ENCODE measurements at places on chromosomes 7 and 10. TPM values are rescaled to one million over a fixed set of nuclear protein-coding genes. Genes with fewer than 3 reads are reported as not detected.

- H3K4me1 ChIP-seq: peaks cover 9% of the 10 kb centered on the region
- DNase-seq: no peak
- H3K27ac ChIP-seq: no peak overlapping the region
Observed at GRCh38 chr10:7984896-7985295, 69.6 kb upstream of the GATA3 start.

DNA sequence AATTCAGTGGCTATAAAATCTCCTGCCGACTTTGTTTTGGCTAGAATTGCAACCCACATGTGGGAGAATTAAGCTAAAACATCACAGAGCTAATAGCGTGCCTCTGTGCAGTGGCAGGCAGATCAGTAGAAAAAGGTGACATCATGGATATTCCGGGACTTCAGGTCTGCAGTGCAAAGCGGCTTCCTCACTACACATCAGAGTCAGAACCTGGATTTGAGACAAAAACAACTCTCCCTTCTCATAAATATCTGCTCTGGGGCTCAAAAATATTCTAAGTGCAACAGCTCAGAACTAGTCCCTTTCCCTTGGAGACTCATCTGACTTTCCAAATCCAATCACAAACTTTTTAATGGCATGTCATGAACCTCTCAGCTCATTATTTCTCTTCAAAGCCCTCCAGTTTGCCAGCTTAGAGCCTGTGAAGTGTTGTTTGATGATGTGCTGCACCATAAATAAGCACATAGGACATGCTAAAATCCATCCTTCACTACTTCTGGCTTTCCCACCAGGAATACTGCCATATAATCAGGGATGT, 337.1 kb downstream of the RNLS start:
- H3K27me3 ChIP-seq: no peaks in the 10 kb centered on the region
- H3K27ac ChIP-seq: no peak overlapping the region

CUBN gene
- total RNA-seq: 19.6 TPM

- no peaks in the 10 kb centered on the region for H3K4me1 ChIP-seq
- no peaks in the 10 kb centered on the region for H3K27me3 ChIP-seq
- H3K27ac ChIP-seq: no peak overlapping the region
- no peak for DNase-seq
- H3K36me3 ChIP-seq: no peaks in the 10 kb centered on the region
Observed at GRCh38 chr7:131765575-131765974, 209.1 kb upstream of the PODXL start.

DNA sequence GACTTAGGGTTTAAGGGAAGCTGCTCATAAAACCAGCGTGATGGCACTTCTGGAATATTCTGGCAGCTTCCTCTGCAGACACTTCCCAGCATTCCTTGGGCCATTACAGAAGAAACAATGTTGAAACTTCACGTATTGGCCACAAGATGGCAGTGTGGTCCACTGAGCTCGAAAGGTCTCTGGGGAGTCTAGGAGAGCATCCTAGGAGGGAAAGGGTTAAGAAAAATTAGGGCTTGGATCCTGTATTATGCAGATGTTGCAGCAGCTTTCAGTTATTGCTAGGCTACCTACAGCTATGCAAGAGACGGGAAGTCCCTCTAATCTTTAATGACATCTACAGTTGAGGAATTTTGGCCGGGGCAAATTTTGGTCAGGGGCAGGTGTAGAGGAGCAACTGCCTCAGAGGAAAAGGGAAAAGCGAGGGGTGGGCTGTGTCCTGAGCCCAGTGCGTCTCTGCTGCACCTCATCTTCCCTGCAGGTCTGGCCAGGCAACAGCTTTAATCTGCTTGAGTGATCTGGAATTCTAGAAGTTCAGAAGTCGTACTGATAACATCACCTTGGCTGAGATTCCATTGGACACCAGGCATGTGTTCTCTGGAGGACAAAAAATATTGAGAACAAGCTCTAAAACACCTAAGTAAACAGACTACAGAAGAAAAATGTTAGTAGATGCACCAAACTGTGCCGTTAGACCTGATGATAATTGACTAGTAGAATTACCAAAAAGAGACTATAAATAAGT, 220.8 kb upstream of the PRSS58 start:
- H3K36me3 ChIP-seq: no peaks in the 10 kb centered on the region
- H3K4me3 ChIP-seq: no peak overlapping the region
- no peaks in the 10 kb centered on the region for H3K4me1 ChIP-seq
- DNase-seq: peak; percentile 27

- no peak overlapping the region for H3K4me3 ChIP-seq
- H3K27me3 ChIP-seq: no peaks in the 10 kb centered on the region
- DNase-seq: no peak
- H3K27ac ChIP-seq: no peak overlapping the region
- H3K4me1 ChIP-seq: peaks cover 4% of the 10 kb centered on the region
Observed at GRCh38 chr10:121914661-121915060, 13.2 kb downstream of the ATE1 start.

CFAP43 gene
- total RNA-seq: 16.9 TPM

GRCh38 chr7:85641331-85641730, 454.5 kb upstream of the SEMA3D start:
- H3K27ac ChIP-seq: no peak overlapping the region
- H3K4me1 ChIP-seq: no peaks in the 10 kb centered on the region
- no peak for DNase-seq
- no peaks in the 10 kb centered on the region for H3K27me3 ChIP-seq
- H3K36me3 ChIP-seq: no peaks in the 10 kb centered on the region
- no peak overlapping the region for H3K4me3 ChIP-seq

DNA sequence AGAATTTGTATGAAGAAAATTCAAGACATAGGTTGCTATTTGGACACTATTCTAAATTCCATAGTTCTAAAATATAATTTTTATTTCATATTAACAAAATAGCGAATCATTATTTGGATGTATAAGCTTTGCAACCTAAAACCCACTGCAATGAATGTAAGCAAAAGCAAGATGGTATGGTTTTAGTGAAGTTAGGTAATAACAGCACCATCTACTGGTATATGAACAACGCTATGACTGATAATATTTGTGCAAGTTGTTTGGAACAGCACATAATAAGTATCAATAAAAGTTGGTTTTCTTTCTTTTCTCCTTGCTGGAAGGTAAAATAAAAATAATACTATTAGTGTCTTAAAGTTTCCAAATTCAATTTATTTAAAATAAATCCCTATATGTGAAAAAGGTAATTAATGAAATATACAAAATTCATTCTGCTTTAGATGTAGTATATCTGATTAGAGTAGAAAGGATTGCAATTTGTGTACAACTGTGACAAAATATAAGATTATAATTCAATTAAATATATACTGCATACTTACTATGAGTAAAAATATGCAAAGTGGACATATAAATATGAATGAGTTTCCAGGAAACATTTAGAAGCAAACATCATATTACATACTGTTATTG, 79.0 kb upstream of the LSM8 start:
- no peak for DNase-seq
- H3K36me3 ChIP-seq: no peaks in the 10 kb centered on the region
- no peaks in the 10 kb centered on the region for H3K27me3 ChIP-seq
- no peak overlapping the region for H3K4me3 ChIP-seq

PPP1R17 gene
- total RNA-seq: not detected

OR2A12 gene
- total RNA-seq: not detected

DNA sequence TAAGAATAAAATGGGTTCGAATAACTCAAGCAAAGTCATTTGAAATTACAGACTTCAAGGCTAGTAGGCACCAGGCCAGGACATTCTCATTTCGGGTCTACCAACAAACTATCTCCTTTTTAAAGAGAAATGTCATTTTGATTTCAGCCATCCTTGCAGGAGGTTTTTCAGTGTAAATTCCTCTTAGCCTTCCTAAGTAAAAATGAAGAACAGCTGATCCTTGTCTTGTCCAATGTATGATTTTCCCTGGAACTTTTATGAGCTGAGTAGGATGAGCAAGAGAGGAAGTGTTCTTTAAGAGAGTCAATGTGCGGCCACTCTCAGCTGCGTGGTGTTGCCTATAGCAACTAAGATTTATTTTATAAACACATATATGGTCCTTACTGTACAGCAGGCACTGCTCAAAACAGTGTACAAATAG, 110.1 kb downstream of the PLCE1 start:
- peaks cover 15% of the 10 kb centered on the region for H3K4me1 ChIP-seq
- H3K27ac ChIP-seq: no peak overlapping the region
- H3K27me3 ChIP-seq: no peaks in the 10 kb centered on the region
- no peaks in the 10 kb centered on the region for H3K36me3 ChIP-seq
- no peak overlapping the region for H3K4me3 ChIP-seq
- no peak for DNase-seq

DNA sequence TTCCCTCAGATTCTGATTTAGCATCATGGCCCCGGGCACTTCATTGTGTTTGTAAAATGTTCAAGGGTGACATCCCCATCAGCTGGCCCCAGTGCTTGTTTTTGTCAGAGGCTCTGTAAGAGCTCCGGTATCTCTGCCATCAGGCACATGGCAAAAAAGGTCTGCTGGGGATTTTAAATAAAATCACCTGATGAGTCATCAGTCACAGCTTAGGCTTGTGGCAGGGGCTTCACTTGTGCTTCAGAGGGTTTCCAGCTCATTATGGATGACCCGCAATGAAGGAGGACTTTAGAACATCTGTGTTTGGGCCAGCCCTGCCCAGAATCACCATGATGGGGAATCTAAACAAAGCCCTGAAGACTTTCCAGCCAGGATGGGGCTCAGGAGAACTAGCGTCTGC, 259.9 kb downstream of the ZEB1 start:
- peaks cover 11% of the 10 kb centered on the region for H3K4me1 ChIP-seq
- DNase-seq: no peak
- H3K27me3 ChIP-seq: no peaks in the 10 kb centered on the region
- no peak overlapping the region for H3K27ac ChIP-seq
- no peaks in the 10 kb centered on the region for H3K36me3 ChIP-seq

DNA sequence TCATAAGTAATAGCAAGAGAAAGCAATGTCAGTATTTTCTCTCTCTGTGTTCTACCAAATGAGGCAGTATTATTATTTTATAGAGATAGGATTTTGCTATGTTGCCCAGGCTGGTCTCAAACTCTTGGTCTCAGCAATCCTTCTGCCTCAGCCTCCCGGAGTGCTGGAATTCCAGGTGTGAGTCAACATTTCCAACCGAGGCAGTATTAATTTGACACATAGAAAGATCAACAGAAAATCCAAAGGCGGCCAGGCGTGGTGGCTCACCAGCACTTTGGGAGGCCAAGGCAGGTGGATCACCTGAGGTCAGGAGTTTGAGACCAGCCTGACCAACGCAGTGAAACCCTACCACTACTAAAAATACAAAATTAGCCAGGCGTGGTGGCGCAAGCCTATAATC, 71.8 kb downstream of the SMURF1 start:
- H3K27ac ChIP-seq: no peak overlapping the region
- DNase-seq: no peak
- no peak overlapping the region for H3K4me3 ChIP-seq
- no peaks in the 10 kb centered on the region for H3K27me3 ChIP-seq

CPA1 gene
- total RNA-seq: not detected

DNA sequence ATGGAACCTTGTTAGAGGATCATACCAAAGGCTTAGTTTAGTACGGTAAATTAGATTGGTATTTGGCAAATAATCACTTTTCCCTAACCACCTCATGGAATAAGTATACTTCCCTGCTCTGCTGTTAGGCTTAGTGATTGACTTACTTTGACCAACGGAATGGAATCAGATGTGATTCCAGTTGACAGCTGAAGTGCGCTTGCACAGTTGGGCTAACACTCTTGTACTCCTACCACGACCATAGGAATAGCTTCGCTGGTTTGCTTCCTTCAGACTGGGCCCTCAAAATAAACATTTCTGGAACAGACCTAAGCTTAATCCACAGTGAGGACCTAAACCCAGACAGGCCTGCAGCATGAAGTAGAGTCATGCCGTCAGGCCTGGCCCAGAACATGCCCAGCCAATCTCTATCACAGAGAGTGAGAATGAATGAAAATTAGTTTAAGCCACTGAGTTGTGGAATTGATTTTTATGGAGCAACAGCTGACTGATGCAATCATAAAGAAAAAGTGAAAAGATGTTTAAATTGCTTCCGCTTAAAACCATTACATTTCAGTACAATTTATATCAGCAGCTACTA, 122.3 kb downstream of the DOCK4 start:
- no peaks in the 10 kb centered on the region for H3K36me3 ChIP-seq
- no peak overlapping the region for H3K27ac ChIP-seq
- no peaks in the 10 kb centered on the region for H3K27me3 ChIP-seq
- no peaks in the 10 kb centered on the region for H3K4me1 ChIP-seq
- DNase-seq: no peak
- no peak overlapping the region for H3K4me3 ChIP-seq

NUTM2E gene
- not detected for total RNA-seq

- DNase-seq: no peak
- no peak overlapping the region for H3K4me3 ChIP-seq
- H3K27me3 ChIP-seq: no peaks in the 10 kb centered on the region
- H3K27ac ChIP-seq: no peak overlapping the region
Observed at GRCh38 chr10:129896860-129897200, 67.2 kb downstream of the EBF3 start.

DNA sequence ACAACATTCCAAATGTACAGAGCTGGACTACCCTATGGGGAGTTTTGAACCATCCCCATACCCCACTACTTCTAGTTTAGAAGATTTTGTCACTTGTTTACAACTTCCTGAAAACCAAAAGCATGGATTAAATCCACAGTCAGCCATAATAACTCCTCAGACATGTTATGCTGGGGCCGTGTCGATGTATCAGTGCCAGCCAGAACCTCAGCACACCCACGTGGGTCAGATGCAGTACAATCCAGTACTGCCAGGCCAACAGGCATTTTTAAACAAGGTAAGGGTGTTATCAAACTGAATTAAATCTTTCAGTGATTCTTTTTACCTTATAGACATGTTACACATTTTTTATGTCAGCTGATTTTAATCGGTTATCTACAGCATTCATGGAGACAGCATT, 41.5 kb downstream of the AHR start:
- no peaks in the 10 kb centered on the region for H3K27me3 ChIP-seq
- H3K4me3 ChIP-seq: no peak overlapping the region
- peaks cover 14% of the 10 kb centered on the region for H3K36me3 ChIP-seq

GRM3 gene
- not detected for total RNA-seq

DNA sequence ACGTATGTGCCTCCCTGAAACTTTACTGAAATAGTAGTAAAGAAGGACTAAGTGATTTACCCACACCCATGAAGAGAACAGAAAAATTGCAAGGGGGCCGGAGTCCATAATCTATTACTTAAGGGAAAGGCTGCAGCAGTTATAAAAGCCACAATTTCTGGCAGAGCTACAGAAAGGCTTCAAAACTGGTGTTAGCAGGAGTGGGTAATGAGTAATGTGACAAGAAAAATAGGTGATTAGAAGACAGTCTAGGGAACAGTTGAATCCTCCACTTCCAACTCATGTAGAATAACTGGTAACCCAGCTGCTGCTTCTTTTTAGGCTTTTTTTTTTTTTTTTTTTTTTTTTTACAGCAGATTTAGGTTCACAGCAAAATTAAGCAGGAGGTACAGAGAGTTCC, 413.3 kb downstream of the SFMBT2 start:
- H3K27me3 ChIP-seq: no peaks in the 10 kb centered on the region
- H3K27ac ChIP-seq: no peak overlapping the region
- peaks cover 4% of the 10 kb centered on the region for H3K4me1 ChIP-seq
- H3K36me3 ChIP-seq: no peaks in the 10 kb centered on the region
- DNase-seq: no peak

- no peaks in the 10 kb centered on the region for H3K36me3 ChIP-seq
- DNase-seq: no peak
- H3K4me3 ChIP-seq: no peak overlapping the region
- peaks cover 21% of the 10 kb centered on the region for H3K4me1 ChIP-seq
- no peaks in the 10 kb centered on the region for H3K27me3 ChIP-seq
- no peak overlapping the region for H3K27ac ChIP-seq
Observed at GRCh38 chr10:33178026-33178755, 156.3 kb downstream of the NRP1 start.
